ENCODE measurements at places on chromosomes 1 and 21. TPM values are rescaled to one million over a fixed set of nuclear protein-coding genes. Genes with fewer than 3 reads are reported as not detected.

DNA sequence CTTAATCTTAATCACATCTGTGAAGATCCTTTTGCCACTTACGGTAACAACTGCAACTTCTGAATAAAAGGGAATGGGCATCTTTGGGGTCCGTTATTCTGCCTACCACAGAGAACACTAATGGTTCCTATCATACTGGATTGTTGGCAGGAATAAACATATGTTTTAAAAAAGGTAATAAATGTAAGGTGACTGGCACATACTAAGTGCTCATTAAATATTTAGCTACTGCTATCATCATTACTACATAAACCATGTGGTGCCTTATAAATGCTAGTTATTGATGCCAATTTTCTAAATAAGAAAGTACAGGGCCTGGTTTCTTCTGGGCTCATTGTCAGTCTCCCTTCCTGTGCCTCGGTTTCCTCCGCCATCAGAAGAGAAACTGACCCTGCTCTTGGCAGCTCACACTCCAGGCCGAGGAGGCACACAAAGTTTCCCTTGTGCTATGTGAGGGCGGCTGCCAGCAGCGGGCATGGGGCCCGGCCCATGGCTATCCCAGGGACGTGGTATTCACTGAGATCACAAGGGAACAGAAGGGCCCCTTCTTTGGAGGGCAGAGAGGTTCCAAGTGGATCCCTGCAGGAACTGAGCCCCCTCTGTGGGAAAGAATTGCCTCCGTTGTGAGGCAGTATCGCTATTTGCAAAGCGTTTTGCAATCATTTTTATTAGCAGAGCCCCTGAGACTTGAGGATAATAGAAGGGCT lies 26.2 kb downstream of the NAV1 start:
- no peak for DNase-seq

- no peak for DNase-seq
Measured at GRCh38 chr21:44697811-44698734, 1.1 kb downstream of the KRTAP10-12 start.

DNA sequence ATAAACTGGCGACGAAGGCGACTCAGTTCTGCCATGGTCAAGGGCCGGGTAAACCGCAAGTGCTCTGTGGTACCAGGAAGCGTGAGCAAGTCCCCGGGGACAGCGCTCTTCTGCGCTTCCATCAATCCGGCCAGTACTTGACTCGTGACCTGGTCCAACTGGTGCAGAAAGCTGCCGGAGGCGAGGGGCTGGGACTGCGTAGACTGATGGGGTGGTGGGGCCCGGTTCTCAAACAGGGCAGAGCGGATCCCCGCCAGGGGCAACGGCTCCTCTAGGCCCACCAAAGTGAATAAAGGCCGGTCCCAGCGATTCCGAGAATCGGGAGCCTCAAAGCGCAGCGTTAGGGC lies 852 bp downstream of the KTI12 start:
- DNase-seq = peak; percentile 20

DNA sequence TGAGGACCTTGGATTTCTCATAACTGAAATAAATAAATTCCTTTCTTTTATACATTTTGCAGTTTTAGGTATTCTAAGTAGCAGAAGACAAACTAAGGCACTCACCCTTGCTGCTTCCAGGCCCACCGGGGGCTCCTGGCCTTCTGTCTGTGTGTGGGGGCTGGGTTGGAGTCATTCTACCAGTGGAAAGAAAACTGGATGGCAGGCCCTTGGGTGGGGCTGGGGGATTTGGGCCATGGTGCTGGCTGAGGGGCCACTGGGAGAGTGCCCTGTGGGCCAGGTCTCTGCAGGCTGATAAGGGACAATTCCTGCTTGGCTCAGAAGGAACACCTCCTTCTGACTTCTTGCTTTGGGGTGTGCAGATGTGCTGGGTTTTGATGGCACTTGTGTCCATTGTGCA lies 54.0 kb upstream of the CSF3R start:
- DNase-seq = no peak

DNA sequence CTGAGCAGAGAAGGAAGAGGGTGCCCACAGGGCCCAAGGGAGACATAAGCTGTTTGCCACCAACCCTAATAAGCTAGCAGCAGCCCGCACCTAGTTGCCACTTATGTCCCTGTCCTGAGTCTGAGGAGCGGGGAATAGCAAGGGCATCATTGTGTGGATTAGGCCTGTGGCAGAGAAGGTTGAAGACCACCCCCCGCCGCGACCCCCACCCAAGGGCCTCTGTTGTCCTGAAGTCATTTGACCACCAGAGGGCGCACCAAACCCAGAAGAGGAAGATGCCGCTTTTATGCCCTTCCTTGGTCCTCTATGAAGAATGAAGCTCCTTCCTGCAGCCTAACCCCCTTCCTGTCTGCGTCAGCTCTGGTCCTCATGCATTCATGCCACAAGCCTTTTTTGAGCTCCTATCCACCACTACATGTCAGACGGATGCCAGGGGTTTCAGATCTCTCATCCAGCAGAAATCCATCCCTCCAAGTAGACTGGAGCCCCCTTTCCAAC lies 16.6 kb downstream of the RHBG start:
- DNase-seq = peak; percentile 58

- no peak for DNase-seq
Measured at GRCh38 chr1:1082776-1083415, 8.8 kb upstream of the RNF223 start.

DNA sequence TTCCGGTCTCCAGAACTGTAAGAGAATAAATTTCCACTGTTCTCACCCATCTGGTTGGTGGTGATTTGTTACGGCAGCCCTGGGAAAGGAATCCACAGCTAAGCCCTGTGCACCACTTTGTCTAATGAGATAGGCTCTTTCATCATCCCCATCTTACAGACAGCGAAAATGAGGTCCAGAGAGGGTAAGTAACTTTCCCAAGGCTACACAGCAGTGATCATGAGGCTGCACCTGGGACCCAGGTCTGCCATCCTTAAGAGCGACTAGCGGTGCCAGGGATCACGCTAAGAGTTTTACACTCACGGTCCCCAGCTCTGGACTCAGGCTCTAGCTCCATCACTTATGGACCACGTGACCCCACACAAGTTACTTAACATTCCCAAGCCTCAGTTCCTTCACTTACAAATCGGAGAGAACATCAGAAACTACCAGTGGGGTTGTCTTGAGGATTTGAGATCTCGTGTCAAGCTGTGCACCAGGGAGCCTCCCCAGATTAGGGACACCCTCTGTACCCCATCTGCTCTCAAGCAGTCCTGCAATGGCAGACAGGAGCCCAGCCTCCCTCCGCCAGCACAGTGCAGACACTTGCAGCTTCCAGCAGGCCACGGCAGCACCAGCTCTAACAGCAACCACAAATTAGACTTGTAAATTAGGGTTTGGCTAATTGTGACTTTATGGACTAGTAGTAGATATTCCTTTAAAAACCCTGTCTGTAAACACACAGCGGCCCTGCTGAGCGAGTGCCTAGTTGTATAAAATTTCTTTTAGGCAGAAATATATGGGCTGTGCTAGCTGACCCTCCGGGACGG lies 87.3 kb downstream of the DISP3 start:
- DNase-seq = no peak

DNA sequence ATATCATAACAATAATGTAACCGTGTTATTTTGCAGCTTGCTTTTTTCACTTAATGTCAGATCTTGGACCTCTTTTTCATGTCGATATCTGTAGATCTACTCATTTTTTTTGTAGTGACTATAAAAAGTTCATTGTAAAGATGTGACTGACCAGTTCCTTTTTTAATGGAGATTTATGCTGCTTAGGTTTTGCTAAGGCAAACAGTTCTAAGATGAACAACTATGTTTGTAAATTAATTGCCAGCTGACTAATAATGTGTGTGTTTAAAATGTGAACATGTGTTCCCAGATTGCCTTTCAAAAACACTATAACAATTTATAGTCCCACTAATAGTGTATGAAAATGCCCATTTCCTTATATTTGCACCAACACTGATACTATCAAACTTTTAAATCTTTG lies 18.1 kb upstream of the EPS8L3 start:
- DNase-seq = no peak

GRCh38 chr1:113783254-113784103 lies 24.2 kb upstream of the PHTF1 start:
- DNase-seq = peak; percentile 36

- DNase-seq = no peak
Measured at GRCh38 chr1:35475856-35476674, 81.1 kb downstream of the KIAA0319L start.

GRCh38 chr21:22585558-22585957 lies 1587.3 kb downstream of the NCAM2 start:
- DNase-seq = no peak

GRCh38 chr1:211259638-211260126 lies 516 bp downstream of the RCOR3 start:
- DNase-seq = no peak

DNA sequence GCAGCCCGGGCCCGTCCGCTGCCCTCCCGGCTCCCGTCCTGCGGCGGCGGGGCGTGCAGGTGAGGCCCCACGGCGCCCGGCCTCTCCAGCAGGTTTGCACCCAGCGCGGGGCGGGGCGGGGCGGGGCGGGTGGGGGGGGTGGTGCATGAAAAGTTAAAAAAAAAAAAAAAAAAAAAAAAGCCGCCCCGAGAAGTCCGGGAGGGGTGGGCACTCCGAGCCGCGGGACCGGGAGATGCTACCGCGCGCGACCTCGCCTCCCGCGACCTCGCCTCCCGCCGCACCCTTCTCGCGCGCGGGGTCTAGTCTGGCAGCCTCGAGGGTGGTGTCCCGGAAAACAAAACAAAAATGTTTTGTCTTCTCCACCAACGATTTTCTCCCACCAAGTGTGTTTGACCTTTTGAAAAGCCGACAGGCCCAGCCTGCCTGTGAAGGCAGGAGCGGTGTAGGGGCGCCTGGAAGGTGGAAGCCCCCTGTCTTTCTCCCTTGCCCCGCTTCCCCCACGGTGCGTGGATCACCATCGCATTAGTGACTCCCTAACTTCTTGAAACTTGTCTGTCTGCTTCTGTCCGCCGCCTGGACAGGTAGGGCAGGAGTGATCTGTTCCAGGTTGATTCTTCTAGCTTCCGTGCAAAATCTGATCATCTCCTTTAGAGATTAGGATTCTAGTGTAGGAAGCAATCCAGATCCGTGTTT lies 569 bp downstream of the RCAN3 start:
- peak; percentile 41 for DNase-seq

GRCh38 chr1:119603695-119604094 lies 44.4 kb downstream of the ZNF697 start:
- DNase-seq = no peak

- peak; percentile 36 for DNase-seq
Measured at GRCh38 chr1:40583980-40584379, 52.5 kb downstream of the ZNF684 start.

DNA sequence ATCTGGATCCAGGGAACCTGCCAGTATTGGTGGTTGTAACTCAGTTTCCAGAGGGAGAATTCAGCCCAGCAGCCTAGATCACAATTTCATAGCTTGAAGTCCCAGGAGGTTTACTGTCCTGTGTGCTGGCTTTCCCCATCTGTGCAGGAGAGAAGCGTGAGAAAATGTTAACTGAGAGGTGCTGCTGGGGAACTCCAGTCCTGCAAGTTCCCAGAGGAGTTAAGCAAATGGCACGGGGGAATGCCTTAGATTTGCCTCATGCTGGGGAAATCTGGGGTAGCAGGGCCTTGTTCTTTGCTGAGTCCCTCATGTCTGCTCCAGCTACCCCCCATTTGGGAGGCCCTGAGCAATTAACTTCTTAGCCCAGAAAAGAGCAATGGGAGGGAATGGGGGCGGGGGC lies 25.1 kb upstream of the SLAMF6 start:
- no peak for DNase-seq

GRCh38 chr1:116284819-116285390 lies 88.1 kb upstream of the ATP1A1 start:
- no peak for DNase-seq

- DNase-seq = no peak
Measured at GRCh38 chr1:115099693-115100050, 10.4 kb upstream of the TSPAN2 start.

- no peak for DNase-seq
Measured at GRCh38 chr1:39116860-39117728, 87.4 kb upstream of the MACF1 start.

- no peak for DNase-seq
Measured at GRCh38 chr1:185279571-185279970, 37.5 kb downstream of the IVNS1ABP start.

DNA sequence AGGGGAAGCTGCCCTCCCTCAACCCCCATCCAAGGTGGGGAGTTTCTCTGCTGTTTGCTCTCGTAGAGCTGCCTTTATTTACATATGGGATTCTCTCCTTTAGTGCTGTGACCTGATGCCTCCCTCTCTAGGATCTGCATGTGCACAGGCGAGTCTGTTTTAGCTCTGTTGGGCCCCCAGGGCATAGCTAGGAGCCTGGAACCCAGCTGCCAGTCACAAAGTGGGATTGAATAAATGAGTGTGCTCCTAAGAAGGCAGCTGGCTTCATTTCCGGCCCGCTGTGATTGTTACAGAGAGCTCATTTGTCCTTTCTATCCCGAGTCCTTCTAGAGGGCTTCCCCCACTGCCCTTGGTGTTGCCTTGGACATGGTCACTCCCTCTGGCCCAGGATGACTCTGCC lies 176.6 kb downstream of the GRIK3 start:
- no peak for DNase-seq

DNA sequence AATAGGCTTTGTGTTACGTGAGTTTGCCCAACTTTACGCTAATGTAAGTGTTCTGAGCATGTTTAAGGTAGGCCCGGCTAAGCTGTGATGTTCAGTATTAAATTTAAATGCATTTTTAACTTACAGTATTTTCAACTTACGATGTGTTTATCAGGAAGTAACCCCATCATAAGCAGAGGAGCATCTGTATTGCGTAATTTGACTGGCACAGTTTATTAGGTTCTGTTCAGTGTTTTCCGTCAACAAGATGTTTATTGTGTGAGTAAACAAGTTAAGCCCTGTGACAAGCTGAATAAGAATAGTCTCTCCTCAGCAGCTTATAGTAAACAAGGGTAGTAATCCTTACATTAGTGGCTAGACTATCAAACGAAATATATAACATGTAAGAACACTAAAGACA lies 27.2 kb upstream of the SHISA4 start:
- no peak for DNase-seq

GRCh38 chr1:201149400-201149799 lies 4.9 kb downstream of the TMEM9 start:
- no peak for DNase-seq

The CD1B gene
- not detected for total RNA-seq

The CCDC24 gene
- total RNA-seq = 1.0 TPM

The KIF17 gene
- 0.16 TPM for total RNA-seq

The HTR6 gene
- total RNA-seq = not detected

The CD101 gene
- 0.12 TPM for total RNA-seq

The TAS1R1 gene
- total RNA-seq = not detected

The HSD3B1 gene
- total RNA-seq = not detected

The TNNI3K gene
- not detected for total RNA-seq

The FAM72B gene
- 24.6 TPM for total RNA-seq
